ENCODE measurements at places on chromosomes 2 and 18.

GRCh38 chr2:223576873-223577272, 25.3 kb downstream of the SCG2 start:
- DNase-seq, result no peak

GRCh38 chr2:231975001-231975400, 13.5 kb downstream of the DIS3L2 start:
- DNase-seq, result no peak

DNA sequence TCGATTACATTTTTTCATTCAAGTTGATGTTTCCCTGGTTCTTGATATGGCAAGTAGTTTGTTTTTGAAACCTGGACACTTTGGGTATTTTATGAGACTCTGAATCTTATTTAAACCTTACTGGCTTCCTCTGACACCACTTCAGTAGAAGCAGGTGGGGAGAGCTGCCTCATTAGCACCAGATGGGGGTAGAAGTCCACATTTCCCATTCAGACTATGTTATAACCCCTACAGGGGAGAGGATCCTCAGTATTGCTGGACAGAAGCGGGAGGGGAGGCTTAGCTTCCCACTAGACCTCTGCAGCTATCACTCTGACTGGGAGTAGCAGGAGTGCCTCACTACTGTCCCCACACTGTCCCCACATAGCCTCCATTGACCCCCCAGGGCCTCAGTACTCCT, 145.3 kb upstream of the SLC35G4 start:
- DNase-seq, result no peak

GRCh38 chr2:30355306-30355705, 91.7 kb upstream of the LCLAT1 start:
- DNase-seq, result no peak

DNA sequence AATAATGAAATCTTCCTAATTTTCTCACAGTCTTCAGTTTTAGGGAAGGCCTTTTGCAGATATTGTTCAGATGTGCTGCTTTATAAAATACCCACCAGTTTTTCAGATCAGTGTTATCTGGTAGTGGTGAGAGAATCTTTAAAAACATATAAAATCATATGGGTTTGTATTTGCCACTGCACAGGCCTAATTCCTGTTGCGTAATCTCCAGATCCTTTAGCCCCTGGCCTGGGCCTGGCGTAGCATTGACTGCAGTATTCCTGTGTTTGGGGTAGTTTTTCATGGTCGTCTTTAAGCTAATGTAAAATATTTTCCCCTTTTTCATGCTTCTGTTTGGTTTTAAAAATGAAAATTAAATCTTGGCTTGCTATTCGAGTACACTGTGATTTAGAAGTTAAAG, 43.2 kb downstream of the TSHZ1 start:
- DNase-seq, result no peak
